GM23338 (cell line): ENCODE measurements at places on chromosomes 1 and 21. TPM values are rescaled to one million over a fixed set of nuclear protein-coding genes. Genes with fewer than 3 reads are reported as not detected.

SMIM1 gene
- 3.2 TPM in 1 of 2 replicates, not detected in the other for total RNA-seq

NTPCR gene
- total RNA-seq: 64.1 and 80.7 TPM in 2 replicates

TRNP1 gene
- 54.3 and 69.3 TPM in 2 replicates for total RNA-seq

GBP6 gene
- not detected in 2 replicates for total RNA-seq

PTBP2 gene
- total RNA-seq: 97.1 and 108 TPM in 2 replicates

TMEM59 gene
- total RNA-seq: 81.9 and 91.6 TPM in 2 replicates

ACKR1 gene
- not detected in 2 replicates for total RNA-seq

S100A1 gene
- 0.66 TPM in 1 of 2 replicates, not detected in the other for total RNA-seq

OR2T29 gene
- not detected in 2 replicates for total RNA-seq

PLA2G2C gene
- total RNA-seq: not detected in 2 replicates

APCS gene
- not detected in 2 replicates for total RNA-seq

C4BPA gene
- not detected in 2 replicates for total RNA-seq

TEX38 gene
- total RNA-seq: not detected in 2 replicates

SPRR2A gene
- not detected in 2 replicates for total RNA-seq

FCRL1 gene
- not detected in 2 replicates for total RNA-seq

BSND gene
- 0.47 and 1.4 TPM in 2 replicates for total RNA-seq

TNFRSF1B gene
- 1.8 and 4.1 TPM in 2 replicates for total RNA-seq

C1orf226 gene
- total RNA-seq: 7.9 and 12.5 TPM in 2 replicates

CR1L gene
- 2.9 and 5.8 TPM in 2 replicates for total RNA-seq

MLLT11 gene
- 10.6 and 11.3 TPM in 2 replicates for total RNA-seq
